ENCODE measurements at places on chromosomes 6 and 20.
A peak's percentile ranks its signal among the peaks of the same experiment; 100 is the strongest.

DNA sequence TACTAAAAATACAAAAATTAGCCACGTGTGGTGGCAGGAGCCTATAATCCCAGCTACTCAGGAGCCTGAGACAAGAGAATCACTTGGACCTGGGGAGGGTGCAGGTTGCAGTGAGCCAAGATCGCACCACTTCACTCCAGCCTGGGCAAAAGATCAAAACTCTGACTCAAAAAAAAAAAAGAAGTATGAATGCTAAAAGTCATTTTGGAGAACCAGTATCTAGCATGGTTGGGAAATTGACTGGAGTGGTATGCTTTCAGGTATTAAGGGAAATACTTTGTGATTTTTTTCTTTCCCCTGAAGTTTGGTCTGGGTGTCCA is 30.1 kb downstream of the PCMT1 start:
- no peak for DNase-seq

- no peak for DNase-seq
Observed at GRCh38 chr20:8536262-8536618, 404.2 kb downstream of the PLCB1 start.

DNA sequence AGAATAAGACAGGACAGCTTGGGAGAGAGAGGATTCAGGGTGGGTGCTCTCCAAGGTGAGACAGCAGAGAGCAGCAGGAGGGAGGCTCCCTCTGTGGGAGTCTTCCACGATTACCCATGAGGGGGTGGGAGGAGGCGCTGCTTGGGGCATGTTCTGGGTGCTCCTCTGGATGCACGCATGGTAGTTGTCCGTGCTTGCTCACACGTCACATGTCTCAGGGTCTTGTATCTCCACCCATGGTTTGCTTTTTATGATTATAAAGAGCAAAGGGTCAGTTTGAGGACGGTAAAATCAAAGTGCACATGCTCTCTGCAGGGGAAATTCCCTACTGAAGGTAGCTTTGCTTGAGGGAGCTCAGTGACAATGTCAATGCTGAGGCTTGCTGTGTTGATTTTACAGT is 338.4 kb downstream of the THBS2 start:
- no peak for DNase-seq

- no peak for DNase-seq
Observed at GRCh38 chr6:98041921-98042320, 758.9 kb upstream of the MMS22L start.

- no peak for DNase-seq
Observed at GRCh38 chr6:14575961-14576360, 458.4 kb downstream of the CD83 start.

DNA sequence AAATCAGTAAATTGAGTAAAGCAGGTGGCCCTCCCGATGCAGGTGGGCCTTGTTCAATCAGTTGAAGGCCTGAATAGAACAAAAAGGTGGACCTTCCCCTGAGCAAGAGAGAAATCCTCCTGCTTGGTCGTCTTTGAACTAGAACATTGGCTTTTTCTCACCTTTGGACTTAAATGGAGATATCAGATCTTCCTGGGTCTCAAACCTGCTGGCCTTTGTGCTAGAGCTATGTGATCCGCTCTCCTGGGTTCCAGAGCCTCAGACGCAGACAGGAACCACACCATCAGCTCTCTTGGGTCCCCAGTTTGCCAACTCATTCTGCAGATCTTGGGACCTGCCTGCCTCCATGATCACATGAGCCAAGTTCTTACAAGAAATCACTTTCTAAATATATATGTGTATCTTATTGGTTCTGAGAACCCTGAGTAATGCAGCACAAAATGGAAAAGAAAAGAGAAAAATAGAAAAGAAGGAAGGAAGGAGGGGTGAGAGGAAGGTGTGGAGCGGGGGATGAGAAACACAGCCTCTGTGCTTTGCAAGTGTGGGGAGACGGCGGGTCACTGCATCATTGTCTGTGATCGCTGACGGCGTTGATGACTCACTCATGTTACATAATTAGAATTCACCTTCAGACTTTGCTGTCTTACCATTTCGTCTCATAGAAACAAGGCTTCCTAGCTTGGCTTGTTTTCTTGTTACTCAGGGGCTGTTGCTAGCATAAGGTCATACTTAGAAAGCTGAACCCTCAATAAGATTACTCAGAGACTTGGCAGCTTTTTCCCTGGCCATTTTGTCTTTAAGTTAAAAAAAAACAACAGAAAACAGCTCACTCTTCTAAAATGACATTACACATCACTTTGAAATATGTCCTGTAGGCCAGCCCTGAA is 85.7 kb upstream of the NEDD9 start:
- DNase-seq = peak; percentile 67

GRCh38 chr6:150334790-150335783 is 33.7 kb upstream of the IYD start:
- DNase-seq = no peak

DNA sequence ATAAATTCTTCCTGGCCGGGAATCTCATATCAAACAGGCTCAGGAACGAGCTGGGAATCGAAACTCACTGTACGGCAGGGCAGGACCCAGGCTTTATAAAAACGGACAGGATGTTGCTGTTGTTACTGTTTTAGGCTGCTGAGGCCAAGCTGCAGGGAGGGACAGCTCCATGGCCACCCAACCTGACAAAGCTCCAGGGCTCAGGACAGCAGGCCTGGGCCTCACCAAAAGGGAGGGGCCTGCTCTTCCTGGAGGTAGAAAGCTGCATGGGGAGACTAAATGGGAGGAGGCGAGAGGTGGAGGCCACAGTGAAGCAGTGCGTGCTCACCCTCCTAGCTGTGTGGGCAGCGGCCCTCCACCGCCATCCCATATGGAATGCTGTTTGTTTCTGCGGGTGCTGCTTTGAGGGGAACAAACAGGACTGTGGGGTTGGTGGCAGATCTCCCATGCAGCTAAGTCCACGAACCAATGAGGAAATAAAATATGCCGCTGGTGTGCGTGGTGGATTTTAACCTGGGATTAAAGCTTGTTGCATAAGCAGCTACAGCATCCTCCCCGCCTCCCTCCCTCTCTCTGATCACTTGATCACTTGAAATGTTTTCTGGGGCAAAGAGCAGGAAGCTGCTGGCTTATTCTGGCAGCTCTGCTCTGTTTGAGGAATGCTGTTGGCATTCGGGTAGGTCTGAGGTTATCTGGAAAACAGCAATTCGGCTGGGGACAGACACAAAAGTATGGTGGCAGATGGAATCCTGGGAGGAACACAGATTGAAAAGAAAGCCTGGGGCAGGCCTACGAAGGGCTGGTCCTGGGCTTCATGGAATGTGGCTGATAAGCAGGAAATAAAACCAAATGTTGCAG is 2.4 kb upstream of the ZMYND8 start:
- no peak for DNase-seq

DNA sequence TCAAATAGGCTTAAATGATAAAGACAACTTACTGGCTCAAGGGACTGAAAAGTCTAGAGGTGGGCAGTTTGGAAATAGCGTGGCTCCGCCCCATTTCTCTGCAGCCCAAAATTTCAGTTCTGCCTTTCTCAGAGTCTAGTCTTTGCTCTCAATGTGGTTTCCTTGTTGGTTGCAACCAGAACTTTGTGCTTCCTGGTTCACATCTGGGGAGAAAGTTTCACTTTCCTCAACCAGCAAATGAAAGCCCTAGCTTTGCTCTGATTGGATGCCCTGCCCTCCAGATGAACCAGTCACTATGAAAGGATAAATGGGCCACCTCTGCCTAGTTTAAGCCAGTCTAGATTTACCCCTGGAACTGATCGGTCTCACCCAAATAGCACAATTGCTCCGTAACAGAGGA is 14.9 kb downstream of the SYCP2L start:
- DNase-seq = no peak

- no peak for DNase-seq
Observed at GRCh38 chr6:41798901-41799558, 11.5 kb downstream of the TOMM6 start.

GRCh38 chr6:39100358-39100757 is 14.6 kb downstream of the SAYSD1 start:
- DNase-seq = no peak

DNA sequence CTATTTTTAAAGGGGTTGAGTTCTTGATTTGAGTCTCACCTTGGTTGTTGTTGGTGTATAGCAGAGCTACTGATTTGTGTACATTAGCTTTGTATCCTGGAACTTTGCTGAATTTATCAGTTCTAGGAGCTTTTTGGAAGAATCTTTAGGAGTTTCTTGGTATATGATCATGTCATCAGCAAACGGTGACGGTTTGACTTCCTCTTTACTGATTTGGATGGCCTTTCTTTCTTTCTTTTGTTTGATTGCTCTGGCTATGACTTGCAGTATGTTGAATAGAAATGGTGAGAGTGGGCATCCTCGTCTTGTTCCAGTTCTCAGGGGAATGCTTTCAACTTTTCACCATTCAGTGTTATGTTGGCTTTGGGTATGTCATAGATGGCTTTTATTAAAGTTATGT is 64.0 kb downstream of the CDYL start:
- no peak for DNase-seq

DNA sequence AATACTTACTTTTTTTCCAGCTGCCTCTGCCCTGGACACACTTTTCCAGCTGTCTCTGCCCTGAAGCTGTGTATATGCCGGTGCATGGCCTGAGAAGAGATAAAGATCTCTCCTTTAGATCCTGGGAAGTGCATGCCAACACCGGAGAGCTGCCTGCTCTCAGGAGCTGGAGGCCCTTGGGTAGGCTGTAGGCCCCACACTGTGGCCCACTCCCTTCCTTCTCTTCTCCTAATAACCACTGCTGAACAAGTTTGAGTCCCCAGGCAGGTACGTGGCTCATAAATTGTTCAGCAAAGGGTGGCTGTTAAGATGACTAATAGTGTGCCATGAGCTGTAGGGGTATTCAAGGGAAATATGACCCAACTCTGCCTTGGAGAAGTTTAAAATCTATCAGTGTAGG is 102.5 kb downstream of the CD24 start:
- DNase-seq = no peak

DNA sequence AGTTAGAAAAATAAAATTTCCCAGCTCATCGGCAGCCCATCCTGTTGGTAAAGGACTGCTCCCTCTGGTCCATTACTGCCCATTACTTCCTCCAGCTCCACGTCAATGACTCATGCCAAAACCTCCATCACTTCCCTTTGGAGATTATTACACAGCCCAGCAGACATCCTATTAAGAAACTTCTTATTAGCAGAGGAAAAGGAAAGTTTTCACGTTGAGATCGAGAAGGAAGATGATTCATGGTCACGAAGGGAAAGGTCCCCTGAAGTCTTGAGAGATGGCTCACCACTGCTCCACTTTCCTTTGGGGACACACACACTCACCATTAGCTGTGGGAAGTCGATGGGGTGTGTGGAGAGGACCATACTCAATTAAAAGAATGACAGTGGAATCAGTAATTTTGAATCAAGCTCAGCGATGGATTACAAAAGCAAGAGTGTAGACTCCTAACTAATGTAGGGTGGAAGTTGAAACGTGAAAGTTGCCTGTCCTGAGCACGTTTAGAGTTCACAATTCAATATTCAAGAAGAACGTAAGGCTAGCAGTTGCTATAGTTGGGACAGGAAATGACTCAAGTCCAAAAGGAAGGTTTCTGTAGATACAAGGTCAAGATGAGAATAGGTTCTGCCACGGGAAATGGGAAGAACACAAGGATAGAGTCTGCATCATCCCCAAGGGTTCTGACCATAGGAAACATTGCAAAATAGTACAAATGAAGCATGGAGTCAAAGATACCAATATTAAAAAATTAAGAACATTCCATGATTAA is 21.6 kb downstream of the SASH1 start:
- DNase-seq = no peak

- DNase-seq = no peak
Observed at GRCh38 chr6:75094614-75095200, 111.1 kb downstream of the COL12A1 start.

DNA sequence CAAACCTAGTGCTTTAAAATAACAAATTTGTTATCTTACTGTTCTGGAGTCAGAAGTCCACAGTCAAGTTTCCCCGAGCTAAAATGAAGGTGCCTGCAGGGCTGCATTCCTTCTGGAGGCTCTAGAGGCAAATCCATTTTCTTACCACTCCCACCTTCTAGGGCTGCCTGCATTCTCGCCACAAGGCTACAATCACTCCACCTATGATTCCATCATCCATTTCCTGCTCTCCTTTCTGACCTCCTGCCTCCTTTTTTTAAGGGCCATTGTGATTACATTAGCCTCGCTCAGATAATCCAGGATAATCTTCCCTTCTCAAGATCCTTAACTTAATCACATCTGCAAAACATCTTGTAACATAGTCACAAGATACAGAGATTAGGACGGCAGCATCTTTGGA is 42.4 kb upstream of the SIRT5 start:
- DNase-seq = no peak

- DNase-seq = peak; percentile 41
Observed at GRCh38 chr6:137033828-137034227, 10.9 kb downstream of the IL20RA start.

DNA sequence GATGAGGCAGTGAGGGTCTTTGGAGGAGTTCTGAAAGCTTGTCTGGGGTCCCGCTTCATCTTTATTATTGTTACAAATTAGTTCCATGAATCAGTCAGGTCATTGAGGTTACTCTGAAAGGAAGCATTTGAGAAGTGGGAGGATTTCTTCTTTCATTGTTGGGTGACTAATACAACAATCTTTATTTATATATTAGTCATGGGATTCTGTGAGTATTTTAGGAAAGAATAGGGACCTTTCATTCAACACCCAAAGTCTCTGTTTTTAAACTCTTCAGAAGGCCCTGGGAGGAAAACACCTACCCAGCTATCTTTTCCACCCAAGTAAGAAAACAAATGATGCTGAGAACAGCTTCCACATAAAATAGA is 98.3 kb downstream of the SOD2 start:
- DNase-seq = no peak

DNA sequence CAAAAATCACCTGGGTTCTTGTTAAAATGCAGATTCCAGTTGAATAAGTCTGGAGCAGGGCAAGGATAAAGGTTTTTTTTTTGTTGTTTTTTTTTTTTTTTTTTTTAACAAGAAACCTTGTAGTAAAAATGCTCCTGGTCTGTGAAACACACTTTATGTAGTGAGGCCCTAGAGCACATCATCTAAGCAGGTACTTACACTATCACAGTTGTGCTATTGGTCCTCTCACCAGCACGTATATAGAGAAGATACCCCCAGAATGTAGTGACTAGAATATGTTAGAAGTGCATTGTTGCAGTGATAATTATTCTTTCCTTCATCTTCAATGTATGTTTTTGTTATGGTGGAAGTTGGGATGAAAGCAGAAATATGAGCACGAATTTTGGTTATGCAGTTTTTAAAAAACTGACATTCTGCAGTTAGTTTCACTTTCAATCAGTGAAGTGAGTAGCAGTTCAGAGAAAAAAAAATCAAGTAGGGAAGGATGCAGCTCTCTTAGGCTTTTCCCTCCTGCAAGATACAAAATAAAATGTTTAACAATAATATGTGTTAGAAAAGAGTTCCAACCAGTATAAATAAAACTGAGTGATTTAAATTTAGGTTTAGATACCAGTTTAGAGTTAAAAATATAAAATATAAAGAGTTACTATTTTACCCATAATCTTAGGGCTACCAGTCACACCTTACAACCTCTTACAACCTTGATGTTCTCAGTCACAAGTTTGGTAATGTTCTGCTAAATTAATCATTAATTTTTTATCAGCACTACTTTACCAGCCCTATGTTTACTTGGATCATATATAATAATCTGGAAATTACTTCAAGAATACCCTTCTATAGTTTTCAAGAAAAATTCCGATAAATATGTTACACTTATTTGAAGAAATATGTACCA is 9.2 kb upstream of the DEFB113 start:
- DNase-seq = no peak

- no peak for DNase-seq
Observed at GRCh38 chr6:138422861-138423260, 18.8 kb downstream of the HEBP2 start.
